ENCODE measurements at places on chromosomes 7 and 10.

DNA sequence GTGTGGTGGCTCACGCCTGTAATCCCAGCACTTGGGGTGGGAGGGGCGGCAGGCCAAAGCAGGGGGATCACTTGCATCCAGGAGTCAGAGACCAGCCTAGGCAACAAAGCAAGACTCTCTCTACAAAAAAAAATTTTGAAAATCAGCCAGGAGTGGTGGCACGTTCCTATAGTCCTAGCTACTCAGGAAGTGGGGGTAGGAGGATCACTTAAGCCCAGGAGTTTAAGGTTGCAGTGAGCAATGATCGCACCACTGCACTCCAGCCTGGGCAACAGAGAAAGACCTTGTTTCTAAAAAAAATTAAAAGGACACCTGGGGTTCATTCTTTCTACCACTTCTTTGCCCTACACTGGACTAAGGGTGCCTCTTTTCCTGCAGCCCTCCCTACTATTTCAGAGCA lies 15.1 kb downstream of the WAPL start:
- no peak for DNase-seq

- no peak for DNase-seq
Observed at GRCh38 chr7:157407512-157408257, 70.9 kb downstream of the DNAJB6 start.

DNA sequence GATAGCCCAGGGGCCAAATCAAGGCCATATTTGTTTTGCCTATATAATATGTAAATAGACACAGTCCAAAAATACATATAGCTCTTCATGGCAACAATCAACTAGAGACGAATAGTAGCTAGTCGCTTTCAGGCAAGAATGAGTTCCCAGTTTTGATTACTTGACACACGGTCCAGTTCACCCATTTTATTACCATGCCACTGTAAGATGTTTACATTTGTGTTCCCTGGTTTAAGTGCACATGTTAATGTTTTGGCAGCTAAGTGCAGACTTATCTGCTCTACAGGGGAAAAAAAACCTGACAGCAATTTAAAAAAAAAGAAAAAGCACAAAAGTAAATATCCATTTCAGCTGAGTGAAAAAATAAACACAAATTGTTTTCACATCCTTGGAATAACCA lies 213.1 kb downstream of the TPK1 start:
- DNase-seq, result no peak

DNA sequence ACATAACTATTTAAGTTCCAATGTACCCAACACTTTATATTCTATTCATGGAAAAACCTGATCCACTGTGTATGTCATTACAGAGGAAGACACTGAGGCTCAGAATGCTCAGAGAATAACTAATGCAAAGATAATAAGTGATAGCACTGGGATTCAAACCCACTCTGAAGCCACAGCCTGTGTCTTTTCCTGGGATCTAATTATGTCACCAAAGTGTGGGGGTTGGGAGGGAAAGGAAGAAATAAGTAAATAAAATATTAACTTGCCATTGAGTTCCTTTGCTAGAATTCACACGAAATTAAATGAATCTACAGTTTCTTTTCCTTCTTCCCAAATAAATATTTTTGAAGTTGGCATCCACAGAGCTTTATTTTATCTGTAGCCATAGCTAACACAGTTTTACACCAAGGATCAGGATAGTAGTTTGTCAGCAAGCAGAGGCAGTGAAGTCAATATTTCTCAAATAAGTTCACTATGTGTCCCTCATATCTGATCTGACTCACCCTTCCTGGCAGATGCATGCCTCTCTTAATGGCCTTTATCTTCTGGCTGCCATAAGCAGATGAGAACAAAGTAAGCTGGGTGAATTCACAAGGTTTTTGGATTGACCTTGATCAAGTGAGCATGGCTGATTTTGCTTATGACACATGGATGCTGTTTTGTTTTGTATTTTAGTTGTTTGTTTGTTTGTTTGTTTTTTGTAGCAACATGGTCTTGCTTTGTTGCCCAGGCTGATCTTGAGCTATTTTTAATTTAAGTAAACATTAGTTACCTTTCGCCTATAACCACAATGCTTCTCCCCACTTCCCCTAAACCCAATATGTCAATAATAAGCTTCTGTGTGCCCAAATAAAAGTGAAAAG lies 6.3 kb downstream of the RAPGEF5 start:
- no peak for DNase-seq

DNA sequence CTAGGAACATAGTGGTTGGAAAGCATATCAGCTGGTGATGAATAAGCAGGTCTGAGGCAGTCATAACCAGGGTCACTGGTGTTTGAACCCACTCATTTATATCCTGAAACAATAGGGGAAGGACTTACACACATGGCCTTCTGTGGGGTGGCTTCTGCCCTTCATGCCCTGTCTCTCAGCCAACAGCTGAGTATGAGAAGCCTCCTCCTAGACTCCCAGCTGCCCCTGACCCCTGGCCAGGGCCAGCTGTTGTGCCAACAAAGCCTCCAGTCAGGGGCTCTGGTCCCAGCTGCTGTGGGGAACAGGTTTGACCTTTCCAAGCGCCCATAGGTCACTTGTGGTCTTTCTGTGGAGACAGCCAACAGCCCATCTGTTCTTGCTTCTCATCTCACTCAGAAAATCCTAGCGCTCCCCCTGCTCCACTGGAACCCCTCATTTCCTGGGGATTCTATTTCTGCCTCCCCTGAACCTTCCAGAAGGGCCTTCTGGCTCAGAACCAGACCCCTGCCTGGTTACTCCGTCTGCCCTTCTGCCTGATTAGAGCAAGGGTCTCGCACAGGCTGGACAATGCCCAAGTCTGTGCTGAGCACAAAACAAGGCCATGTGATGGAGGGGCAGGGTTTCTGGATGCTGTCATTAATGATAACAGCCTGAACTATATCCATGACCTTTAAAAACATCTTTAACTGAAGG lies 9.7 kb upstream of the PURB start:
- DNase-seq, result no peak

GRCh38 chr10:70679498-70679897 lies 7.2 kb downstream of the ADAMTS14 start:
- DNase-seq, result no peak

DNA sequence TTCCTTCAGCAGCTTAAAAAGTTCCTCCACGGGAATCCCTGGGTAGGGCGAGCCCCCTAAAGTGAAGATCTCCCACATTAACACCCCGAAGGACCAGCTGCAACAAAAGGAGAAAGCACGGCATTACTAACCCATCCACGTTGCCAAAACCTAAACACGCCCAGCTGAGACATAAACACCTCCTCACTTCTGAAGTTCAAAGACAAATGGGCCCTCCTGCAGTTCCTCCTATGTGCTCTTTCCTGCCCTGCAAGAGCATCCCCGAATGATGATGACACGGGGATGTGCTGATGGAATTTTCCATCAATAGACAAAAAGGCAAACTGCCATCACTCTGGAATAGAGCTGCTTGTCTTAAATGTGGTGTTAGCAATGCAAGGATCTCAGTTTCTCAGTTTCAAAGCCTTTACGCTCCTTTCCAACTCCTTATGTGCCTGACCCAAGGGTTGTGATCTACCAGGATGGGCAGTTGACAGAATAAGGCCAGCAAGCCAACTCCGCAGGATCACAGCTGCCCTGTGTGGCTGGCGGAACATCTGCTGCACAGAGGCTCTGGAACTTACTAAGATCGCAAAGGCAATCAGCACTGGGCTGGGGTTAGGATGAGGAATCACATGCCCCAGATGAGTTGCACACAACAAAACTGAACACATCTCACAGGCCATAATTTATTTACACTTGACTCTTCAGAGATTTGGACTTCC lies 112.7 kb downstream of the FGFR2 start:
- DNase-seq, result no peak

DNA sequence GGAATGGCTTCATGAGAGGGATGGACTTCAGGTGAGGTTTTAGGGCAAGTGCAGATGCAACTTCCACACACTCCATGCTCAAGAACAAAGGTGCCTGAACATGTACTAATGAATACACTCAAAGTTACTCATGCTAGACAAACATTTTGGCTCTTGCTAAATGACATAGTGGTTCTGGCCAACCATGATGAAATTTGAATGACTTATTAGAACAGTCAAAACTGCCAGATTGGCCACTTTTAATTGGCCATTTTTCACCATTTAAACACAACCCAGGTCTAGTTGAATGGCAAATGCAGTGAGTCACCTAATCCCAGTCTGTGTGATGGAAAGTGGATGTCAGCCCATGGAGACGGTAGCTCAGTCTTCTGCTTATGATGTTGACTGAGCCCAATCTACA lies 4.9 kb upstream of the PTPRN2 start:
- no peak for DNase-seq

DNA sequence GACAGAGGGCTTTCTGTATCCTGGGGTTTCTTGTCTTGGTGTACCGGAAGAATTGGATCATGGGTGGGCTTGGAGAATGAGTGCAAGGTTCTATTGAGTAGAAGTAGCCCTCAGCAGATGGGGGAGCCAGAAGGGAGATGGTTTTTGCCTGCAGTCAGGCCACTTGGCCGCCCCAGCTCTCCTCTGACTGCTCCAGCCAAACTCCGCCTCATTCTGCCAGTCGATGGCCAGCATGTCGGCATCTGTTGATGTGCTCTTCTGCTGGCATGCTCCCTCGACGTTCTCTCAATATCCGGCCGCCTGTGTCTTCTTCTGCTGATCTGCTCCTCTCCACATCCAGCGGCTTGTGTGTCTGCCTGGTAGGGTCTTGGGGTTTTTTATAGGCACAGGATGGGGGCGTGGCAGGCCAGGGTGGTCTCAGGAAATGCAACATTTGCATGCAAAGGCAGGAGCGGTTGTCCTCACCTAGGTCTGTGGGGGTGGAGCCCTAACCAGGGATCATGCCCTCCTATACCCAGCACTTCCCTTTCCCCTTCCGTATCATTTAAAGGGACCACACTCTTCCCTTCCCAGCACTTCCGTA lies 40.2 kb upstream of the TNS3 start:
- no peak for DNase-seq

DNA sequence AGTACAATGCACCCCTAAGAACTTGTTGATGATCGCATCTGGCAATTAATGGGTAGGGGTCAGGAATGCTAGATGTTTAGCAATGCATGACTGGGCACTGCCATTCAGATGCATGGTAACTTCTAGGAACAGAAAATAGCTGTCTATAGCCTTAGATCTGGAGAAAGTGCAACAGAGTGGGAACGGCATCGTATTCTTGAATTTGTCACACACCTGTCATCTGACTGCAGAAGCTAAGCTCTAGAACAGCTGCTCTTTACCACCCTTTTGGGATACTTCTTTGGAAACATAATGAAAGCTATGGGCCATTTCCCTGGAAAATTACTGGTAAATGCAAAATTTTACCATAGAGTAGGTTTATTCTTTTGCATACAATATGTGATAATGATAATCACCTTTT lies 118.1 kb downstream of the SLC25A13 start:
- no peak for DNase-seq

DNA sequence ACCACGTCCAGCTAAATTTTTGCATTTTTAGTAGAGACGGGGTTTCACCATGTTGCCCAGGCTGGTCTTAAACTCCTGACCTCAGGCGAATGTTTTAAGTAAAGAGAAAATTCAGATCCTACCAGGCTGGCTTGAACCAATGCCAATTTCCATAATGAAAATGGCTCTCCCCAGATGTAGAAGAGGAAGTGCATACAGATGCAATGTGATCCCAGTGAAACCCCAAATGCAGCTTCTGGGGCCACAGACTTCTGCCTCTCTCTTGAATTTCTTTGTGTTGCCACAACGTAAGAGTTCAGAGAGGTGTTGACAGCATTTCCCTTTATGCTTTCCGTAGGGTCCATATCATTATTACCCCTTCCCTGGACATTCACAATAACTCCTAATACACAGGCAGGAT lies 29.6 kb upstream of the GOT1 start:
- no peak for DNase-seq

DNA sequence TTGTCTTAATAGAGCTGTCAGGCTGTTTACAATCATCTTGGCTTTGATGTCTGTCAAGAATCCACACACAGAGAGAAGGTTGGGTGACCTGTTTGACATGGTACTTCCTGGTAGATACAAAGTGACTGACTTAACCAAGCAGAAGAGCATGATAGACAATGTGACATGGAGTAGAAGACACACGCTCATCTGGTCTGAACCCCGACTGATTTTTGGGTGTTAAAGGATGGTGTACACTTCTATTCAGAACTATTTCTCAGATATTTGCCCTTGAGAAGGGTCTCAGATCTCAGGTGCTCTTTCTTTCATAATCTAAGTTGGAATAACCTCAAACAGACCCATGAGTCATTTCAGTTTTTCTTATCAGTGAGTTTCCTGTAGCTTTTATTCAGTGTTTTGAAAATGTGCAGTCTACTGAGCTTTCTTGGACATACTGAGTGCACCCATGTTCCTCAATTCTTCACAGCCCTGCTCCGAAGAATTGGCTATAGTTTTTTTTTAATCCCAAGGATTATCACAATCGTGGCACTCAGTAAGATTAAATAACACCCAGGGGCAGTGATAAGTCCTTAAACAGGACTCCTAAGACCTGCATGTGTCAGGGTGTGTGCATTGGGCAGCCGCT lies 46.4 kb upstream of the NXPH1 start:
- DNase-seq, result no peak

GRCh38 chr7:132592936-132593335 lies 16.7 kb upstream of the PLXNA4 start:
- DNase-seq, result no peak

DNA sequence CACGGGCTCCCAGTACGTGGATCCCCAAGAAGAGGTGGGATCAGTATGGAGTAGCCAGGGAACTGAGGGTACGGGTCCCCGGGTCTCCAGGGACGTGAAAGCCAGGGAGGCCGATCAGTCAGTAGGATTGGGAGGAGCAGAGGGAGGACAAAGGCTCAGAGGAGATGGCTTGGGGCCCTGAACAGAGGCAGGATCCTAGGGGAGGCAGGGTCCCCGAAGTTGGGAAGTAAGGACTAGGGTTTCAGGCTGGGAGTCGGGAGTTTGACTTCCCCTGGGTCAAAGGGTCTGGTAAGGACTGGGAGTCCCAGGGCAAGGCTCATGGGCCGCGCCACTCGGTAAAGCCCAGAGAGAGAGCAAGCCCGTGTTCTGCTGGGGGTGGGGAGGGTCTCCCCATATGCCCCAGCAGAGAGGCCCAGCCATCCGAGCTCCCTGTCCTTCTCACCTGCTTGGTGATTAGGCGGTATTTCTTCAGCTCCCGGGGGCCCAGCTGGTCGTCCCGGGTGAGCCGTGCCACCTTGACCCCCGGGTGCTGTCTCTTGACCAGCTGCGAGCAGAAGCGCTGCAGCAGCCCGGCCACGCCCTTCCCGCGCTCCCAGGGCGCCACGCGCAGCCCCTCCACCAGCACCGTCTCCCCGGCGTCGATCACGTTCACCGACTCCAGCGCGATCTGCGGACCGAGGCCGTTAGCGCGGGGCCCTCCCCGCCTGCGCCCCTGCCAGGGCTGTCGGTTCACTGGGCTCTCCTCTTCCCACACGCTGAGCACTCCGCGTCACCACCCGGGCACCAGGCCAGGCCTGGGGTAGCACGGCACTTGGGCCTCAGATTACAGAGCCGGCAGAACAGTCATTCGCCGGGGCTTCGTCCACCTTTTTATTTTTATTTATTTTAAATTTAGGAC lies 7.0 kb downstream of the NAT16 start:
- DNase-seq, result no peak

DNA sequence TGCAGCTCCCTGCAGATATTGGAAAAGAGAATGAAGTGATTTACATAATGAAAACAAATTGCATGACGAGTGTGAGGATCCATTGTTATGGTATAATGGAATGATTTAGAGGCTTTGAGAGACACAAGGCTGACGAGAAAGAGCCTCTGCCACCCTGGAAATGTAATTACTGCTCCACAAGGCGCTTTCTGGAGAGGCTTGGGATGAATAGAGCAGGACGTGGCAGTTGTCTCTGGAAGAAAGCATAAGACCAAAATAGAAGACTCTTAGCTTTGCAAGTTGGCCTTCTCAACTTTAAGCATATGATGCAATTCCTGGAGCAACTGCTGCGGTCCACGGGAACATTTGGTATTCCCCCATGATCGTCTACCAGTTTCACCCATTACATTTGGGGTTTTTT lies 181.9 kb upstream of the TCF7L2 start:
- DNase-seq, result no peak

Measured in activated T-helper 1 cell treated with anti-CD3 and anti-CD28 coated beads, Interleukin-2, amount 50 U/mL, for 16 hours (primary cell).